ENCODE measurements at places on chromosomes 5 and 9.

- no peak for DNase-seq
Measured at GRCh38 chr5:142437563-142437962, 112.7 kb upstream of the SPRY4 start.

DNA sequence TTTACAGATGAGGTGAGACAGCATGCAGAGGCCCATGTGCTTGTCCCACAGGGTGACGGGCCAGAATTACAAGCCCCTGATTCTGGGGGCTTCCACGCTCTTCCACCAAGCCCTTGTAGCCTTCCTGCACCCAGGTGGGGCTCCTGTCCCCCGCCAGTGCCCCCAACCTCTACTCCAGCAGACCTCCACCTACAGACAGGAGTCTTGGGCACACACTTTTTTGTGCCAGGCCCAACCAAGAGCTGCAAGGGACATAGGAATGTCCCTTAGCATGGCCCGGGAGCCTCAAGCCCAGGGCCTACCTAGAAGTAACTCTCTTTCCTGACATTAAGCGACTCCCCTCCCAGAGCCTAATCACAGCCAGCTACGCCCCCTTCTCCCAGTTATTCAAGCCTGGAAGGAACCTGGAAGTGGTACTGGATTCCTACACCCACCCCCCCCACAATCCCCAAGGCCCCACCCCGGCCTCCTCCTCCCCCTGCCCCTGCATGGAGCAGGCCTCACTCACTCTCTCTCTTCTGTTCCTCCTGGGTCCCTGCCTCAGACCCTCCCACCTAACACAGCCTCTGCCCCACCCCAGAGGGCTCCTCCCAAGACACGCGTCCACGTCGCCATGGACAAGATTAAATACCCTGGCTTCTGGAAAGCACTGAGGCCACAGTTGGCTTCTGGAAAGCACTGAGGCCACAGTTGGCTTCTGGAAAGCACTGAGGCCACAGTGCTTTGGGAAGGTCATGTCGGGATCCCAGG, 30.5 kb downstream of the ADAMTS2 start:
- DNase-seq, result no peak

- no peak for DNase-seq
Measured at GRCh38 chr5:176415240-176415951, 943 bp downstream of the CLTB start.

DNA sequence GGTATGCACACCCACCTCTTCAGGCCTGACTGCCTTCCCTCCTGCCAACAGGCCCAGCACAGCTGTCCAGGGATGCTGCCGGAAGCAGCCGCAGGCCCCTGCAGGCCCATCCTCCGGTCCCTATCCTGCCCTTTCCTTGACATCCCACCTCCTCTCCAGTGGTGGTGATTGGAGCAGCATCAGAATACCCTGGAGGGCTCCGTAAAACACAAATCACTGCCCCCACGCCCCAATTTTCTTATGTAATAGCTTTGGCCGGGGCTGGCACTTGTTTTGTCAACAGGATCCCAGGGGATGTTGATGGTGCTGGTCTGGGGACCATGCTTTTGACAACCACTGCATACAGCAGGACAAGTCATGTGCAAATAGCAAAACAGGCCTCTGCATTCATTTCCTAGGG, 274.5 kb downstream of the GADD45G start:
- DNase-seq, result no peak

DNA sequence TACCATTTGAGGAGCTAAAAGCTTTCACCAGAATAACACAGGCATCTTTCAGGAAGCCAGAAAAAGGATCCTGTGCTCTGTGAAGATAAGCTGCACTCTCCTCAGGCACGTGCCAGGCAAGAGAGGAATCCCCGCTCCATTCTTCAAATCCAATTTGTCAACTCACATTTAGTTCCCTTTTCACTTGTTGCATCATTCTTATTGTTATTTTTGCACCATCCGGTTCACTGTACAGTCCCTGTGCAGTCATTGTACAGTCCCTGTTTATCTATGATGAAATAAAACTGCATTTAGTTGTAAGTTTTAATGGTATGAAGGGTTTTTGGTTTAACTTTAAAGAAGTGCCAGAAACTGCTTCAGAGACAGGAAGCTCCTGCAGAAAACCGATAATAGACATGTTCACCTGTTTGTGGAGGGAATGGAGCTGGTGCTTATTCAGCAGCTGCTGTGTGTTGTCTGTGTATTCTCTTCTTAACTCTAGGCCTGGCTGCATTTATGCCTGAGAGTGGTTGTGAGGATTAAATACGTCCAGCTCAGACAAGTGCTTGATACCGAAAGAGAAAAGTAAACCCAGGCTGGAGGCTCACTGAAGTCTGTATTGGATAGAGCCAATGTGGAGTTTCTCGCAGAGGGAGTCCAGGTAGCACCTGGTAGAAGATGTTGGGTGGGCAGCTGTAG, 22.4 kb downstream of the IFNW1 start:
- peak; percentile 82 for DNase-seq

GRCh38 chr9:107486674-107487520, 2.7 kb downstream of the KLF4 start:
- DNase-seq, result no peak

- no peak for DNase-seq
Measured at GRCh38 chr5:176798949-176799348, 11.4 kb upstream of the UNC5A start.

- no peak for DNase-seq
Measured at GRCh38 chr9:131238402-131239021, 37.8 kb downstream of the FAM78A start.

GRCh38 chr5:157714596-157714864, 16.7 kb upstream of the THG1L start:
- DNase-seq, result no peak

- DNase-seq, result peak; percentile 21
Measured at GRCh38 chr5:120684213-120684612, 220.1 kb downstream of the PRR16 start.

- DNase-seq, result peak; percentile 25
Measured at GRCh38 chr9:98899408-98900056, 44.2 kb upstream of the COL15A1 start.

DNA sequence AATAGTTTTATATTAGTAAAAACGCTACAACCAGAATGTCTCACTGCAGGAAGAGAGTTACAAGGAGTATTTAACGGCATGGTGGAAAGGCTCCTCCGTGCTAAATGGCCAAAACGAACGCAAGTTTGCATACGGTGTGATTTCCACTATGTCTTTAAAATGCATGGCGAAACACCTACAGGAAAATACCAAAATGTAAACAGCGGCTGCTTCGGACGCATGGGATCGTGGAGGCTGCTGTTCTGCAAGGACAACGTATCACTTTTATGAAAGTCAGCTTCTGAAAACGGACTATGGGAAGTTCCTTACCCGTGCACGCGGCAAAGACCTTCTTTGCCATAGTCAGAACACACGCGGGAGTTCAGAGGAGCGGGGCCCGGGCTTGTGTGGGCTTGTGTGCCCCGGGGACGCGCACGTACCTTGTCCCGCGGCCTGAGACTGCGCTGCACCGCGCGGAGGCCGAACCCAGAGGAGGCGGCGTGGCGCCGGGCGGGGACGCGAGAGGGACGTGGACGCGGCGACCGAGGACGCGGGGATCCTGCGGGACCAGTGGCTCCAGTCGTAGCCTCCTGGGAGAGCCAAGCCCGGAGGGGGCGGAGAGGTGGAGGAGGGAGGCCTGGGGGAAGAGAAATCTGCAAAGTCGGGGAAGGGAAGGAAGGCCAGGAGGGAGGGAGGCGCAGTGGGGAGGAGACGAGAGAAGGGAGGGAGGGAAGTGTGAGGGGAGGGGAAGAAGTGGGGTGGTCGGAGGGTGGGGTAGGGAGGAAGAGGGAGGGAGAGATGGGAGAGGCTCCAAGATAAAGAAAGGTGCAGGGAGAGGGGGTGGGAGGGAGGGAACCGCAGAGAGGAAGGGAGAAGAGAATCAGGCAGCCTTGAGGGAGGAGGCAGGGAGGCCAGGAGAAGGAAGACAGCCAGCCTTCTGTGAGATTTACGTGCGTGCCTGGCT, at the start of gene CMBL:
CMBL (minus strand) TSS at position 697 of the 943 bp plus-strand sequence. CDS start 17,140 bp downstream, outside the sequence.
- no peak for DNase-seq

GRCh38 chr9:109351032-109351431, 30.2 kb upstream of the EPB41L4B start:
- DNase-seq, result no peak

- no peak for DNase-seq
Measured at GRCh38 chr9:35605351-35606137, 482 bp downstream of the TESK1 start.

- DNase-seq, result no peak
Measured at GRCh38 chr5:133428072-133428660, 184.2 kb downstream of the FSTL4 start.

DNA sequence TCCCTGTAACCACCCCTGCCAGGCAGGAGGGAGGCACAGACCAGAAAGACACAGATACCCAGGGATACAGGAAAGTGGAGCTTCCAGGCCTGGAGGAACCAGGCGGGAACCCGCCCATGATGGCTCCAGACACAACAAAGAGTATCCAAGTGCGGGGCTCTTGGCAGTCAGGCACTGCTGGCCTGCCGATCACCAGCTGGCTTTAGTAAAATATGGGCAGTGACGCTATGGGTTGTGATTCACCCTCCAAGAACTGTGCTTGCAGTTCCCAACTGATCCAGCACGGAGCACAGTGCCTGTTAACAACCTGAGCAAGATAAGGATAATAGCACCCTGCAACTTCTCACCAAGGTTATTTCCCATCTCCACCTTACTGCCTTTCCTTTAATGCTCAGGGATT, 463.3 kb downstream of the IRX1 start:
- no peak for DNase-seq

DNA sequence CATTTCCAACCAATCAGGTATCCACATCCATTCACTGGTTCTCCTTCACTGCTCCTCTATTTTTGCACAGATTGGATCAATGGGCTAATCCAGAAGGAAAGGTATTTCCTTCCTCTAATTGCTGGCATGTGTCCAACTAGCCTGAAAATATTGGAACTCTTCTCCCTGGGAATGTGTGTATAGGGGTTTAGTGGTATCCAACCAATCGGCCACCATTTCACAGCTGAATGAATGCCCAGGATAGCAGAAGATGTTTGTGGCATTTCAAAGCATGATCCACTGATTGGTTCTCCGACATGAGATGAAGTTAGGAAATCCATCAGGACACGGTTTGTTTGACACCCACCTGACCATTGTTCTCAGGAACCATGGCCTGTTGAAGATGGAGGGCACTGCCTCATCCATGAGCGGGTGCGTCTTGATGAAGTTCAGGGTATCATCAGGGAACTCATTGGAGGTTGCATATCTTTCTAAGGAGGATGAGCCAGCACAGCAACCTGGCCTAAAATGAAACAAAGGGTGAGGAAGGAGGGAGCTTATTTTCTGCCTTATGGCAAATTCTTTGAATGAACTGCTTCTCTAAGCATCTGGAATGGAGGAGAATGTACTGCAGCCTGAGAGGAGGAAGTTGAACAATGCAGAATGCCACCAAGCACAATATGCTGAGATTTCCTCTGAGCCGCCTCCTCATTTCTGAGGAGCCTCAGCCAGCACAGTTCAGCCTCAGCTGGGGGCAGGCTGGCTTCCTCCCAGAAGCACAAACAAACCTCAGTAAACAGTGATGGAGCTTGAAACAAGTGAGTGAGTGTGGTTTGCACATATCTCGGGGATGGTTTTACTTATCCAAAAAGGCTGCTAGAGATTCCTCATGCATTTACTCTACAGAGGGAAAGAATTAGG, 94.6 kb downstream of the SEMA6A start:
- DNase-seq, result no peak

DNA sequence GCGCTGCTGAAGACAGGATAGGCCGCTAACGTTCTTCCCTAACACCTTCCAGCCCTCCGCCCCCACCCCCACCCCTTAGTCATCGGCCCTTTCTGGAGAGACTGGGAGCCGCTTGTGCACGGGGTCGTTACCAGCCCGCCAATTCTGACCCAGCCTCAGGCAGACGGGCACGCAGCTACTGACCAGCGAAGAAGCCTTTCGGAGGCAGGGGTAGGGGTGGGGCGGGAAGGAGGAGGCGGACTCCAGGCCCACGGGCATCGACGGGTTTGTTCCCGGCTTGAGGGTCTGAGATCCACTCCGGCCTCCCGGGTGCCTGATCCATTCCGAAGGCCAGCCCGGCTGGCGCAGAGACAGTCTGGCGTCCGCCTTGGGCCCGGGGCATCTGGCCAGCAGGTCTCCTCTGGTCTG, 729 bp upstream of the HAND1 start:
- no peak for DNase-seq

GRCh38 chr5:179251276-179251969, 93.8 kb downstream of the ADAMTS2 start:
- no peak for DNase-seq

- DNase-seq, result no peak
Measured at GRCh38 chr5:88602584-88602983, 280.4 kb downstream of the MEF2C start.

GRCh38 chr5:78758169-78758839, 109.7 kb upstream of the LHFPL2 start:
- DNase-seq, result no peak

- no peak for DNase-seq
Measured at GRCh38 chr9:106911951-106912350, 49.0 kb downstream of the ZNF462 start.

DNA sequence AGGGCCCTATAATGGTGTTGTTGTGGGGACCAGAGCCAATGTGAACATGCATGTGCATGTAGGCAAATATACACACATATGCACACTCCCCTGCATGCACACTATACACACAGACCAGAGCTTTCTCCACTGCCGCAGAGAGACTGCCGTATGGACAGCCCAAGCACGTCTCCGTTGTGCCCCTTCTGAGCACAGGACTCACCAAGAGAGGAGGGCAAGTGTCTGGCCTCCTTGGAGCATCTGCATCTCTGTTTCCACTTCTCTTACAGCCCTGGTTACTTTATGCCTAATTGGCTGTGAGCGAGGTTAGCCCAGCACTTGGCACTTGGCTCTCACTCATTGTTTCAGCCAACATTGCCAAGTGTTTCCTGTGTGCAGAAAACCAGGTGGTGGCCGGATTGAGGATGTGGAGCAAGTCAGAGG, 30.4 kb downstream of the CSF2 start:
- no peak for DNase-seq

GRCh38 chr5:143124593-143124992, 278.9 kb downstream of the NR3C1 start:
- peak; percentile 62 for DNase-seq

GRCh38 chr9:119453980-119454379, 84.7 kb upstream of the BRINP1 start:
- no peak for DNase-seq

GRCh38 chr9:21686738-21687137, 115.7 kb upstream of the MTAP start:
- DNase-seq, result no peak

DNA sequence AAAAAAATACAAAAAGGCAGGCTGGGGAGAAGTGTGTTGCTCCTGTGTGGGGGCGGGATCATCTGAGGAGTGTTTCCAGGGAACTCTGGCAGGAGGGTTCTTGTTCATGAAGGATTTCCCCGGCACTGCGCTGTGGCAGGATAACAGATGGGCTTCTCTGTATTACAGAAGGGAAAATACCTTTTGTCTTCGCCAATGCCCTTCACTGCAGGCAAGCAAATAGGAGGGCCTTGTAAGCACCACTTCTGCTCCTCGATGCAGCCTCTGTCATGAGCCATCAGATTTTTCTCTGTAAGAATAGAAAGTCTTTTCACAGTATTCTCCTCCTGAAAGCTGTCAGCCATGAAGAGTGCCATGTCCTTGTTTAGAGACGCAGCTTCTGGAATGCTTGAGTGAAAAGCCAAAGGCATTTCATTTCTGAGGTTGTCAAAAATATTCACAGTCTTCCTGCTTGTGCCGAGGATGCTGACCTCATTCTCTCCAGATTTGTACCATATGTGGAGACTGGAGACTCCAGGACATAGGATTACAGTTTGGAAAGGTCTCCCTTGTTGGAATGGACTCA, 294.0 kb downstream of the YTHDC2 start:
- no peak for DNase-seq
